ENCODE measurements at places on chromosomes 4 and X. TPM values are rescaled to one million over a fixed set of nuclear protein-coding genes. Genes with fewer than 3 reads are reported as not detected.

GRCh38 chr4:177057186-177057585 is 252.5 kb upstream of the NEIL3 start:
- no peaks in the 10 kb centered on the region for H3K27me3 ChIP-seq
- H3K4me1 ChIP-seq, result no peaks in the 10 kb centered on the region
- no peak overlapping the region for H3K4me3 ChIP-seq
- no peak overlapping the region for H3K27ac ChIP-seq

DNA sequence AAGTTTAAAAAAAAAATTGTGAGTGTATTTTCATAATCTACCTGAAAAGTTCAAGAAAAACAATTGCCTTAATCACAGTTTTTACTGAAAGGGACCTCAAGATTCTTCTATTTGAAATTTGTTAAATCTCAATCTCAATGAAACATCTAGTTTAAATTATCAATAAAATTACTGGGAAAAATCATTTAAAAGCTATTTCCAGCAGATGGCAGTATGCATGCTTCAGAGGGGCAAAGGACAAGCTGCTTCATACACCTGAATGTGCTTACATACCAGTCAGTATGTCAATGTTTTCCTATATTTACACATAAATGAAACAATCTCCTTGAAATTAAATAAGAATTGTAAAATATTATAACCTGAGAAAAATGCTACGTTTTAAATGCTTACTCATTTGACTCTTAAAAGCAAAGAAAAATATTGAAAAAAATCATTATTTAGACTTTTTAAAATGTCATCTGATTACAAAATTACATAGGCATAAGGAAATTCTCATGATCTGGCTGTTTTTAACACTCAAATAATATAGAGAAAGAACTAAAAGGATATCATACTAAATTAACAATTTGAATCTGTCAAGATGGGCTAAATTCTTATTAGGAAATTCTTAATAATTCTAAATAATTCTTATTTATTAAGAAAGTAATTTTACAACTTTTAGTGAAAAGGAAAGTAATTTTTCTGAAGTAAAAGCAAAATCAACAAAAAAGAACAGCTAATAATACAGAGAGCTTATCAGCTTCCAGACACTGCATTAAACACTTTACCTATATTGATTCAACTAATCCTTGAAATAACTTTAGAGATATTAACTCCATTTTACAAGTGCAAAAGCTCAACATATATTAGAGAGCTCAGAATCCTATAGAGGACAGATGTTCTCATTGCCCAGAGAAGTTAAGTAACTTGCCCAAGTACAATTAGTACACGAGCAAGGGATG is 242.1 kb downstream of the ADAMTS3 start:
- H3K27ac ChIP-seq, result no peak overlapping the region
- no peaks in the 10 kb centered on the region for H3K27me3 ChIP-seq
- no peak overlapping the region for H3K4me3 ChIP-seq

Gene MTNR1A
- 1.6 TPM for total RNA-seq

DNA sequence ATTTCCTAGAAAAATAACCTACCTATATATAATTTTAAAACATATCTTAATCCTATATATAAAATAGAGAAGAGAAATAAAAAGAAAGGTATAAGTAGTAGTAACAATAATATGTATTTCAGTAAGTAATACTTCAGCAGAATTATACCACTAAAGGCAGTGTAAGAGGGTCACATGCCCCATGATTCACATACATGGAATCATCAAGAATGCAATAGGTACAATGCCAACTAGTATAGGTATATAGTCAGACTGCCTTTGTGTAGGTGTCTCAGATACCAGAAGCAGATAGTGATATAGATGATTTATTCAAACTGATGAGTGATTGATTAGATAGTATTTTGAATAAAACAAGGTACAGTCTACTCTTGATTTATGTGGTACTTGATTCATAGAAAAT is 9.4 kb downstream of the AIMP1 start:
- no peaks in the 10 kb centered on the region for H3K27me3 ChIP-seq
- no peak overlapping the region for H3K4me3 ChIP-seq
- no peak for DNase-seq
- H3K27ac ChIP-seq, result no peak overlapping the region

Gene TKTL1
- not detected for total RNA-seq

Gene PNMA5
- not detected for total RNA-seq

- H3K27ac ChIP-seq, result no peak overlapping the region
- H3K4me3 ChIP-seq, result no peak overlapping the region
- no peaks in the 10 kb centered on the region for H3K4me1 ChIP-seq
- H3K36me3 ChIP-seq, result no peaks in the 10 kb centered on the region
- no peaks in the 10 kb centered on the region for H3K27me3 ChIP-seq
Observed at GRCh38 chr4:76322236-76322635, 15.7 kb downstream of the STBD1 start.

Gene XPNPEP2
- total RNA-seq, result not detected

Gene SOD3
- total RNA-seq, result 33.7 TPM
